CD8-positive, alpha-beta memory T cell (primary cell): ENCODE measurements at places on chromosomes 5 and 9. TPM values are rescaled to one million over a fixed set of nuclear protein-coding genes. Genes with fewer than 3 reads are reported as not detected.

- no peak for DNase-seq
Observed at GRCh38 chr5:131635684-131636572, 899 bp upstream of the RAPGEF6 start.

GRCh38 chr5:167643631-167644280, 647.7 kb upstream of the WWC1 start:
- no peak for DNase-seq

- no peak for DNase-seq
Observed at GRCh38 chr5:93673316-93673954, 68.0 kb downstream of the POU5F2 start.

DNA sequence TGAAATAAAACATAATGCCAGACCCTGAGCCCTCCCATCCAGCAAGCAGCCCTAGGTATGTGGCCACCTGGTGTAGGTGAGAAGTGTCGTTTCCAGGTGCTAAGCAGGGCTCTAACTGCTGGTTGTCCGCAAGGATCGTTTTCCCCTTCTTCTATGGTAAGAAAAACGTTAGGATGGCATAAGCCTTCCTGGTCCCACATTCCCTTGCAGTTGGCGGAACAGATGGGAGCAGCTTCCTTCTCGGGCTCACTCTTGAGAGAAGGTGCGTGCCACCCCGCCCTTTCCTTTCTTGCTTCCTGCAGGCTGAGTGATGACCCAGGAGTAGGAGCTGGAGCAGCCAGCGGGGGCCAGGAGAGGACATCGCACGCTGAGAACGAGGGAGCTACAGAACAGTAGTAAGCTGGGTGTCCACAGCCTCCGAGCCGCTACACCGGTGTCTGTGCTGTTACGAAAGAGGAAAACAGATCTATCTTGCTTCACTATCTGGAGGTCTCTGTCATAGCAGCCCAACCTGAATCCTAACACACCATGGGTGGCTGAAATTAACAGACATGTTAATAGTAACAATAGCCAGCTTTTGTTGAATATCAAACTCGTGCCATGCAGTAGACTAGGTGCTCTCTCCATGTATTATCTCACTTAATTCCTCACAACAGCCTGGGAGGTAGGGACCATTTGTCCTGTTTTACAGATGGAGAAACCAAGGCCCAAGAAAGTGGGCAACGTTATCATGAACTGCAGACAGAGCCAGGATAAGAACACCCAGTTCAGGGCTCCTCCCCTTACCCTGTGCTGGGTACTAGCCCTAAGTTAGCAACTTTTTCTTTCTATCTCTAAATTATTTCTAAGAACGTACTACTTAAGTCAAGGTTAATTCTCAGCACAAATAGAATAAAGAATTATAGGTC, 139.8 kb downstream of the COL23A1 start:
- no peak for DNase-seq

Gene TLR4
- total RNA-seq = 0.48 TPM

DNA sequence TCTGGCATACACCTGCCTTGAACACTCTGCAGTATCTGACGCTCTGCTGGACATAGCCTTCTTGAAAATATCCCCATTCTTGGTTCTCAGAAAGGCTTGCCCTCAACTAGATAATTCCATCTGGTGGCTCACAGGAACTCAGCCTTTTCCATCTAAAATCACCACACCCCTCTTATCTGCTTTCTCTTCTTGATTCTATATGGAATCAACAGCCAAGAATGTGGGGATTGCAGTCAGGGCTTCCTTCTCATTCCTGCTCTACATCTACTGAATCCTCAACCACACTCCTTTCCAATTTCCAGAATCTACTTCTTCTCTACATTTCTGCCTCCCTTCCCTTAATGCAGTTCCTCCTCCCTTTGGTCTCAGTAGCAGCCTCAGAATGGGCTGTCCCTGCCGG, 170.1 kb downstream of the SEMA5A start:
- no peak for DNase-seq

Gene IER5L
- 3.0 TPM for total RNA-seq

GRCh38 chr5:139740138-139740991, 55.2 kb upstream of the PSD2 start:
- no peak for DNase-seq

GRCh38 chr5:96826071-96826470, 18.3 kb upstream of the ERAP1 start:
- no peak for DNase-seq

Gene MZB1
- 6.4 TPM for total RNA-seq

Gene RLN1
- 0.31 TPM for total RNA-seq

Gene CXCL14
- not detected for total RNA-seq

GRCh38 chr9:130962418-130963316, 23.6 kb upstream of the FIBCD1 start:
- DNase-seq = no peak

DNA sequence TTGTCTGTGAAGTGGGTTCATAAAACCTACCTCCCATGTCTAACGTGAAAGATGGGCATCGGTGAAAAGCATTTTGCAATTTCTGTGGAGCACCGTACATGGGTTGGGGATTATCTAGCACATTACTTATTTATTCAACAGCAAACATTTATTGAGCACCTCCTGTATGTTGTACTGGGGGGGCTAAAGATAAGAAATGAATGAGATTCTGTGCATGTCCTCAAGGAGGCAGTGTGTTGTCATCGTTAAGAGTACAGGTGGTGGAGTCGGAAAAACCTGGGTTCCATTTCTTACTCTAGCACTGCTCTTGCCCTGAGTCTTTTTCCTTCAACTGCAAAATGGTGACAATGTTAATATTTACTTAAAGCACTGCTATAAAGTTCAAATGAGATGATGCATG, 30.4 kb upstream of the DENND1A start:
- no peak for DNase-seq

Gene CNTLN
- total RNA-seq = 0.24 TPM

DNA sequence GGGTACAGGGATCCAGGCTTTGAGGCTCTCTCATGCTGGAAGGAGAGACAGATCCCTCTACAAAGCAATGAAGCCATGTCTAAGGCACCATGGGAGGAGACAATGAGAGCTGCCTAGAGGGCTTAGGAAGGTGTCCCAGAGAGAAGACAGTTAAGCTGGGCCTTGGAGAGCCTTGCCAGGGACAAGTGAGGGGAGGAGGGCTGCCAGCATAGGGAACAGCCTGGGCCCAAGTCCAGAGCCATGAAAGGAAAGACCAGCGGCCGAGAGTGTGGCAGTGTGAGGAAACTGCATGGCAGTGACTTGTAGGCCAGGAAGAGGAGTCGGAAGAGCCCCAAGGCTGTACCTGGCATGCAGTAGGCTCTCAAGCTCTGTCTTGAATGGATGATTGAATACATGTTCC, 88.5 kb downstream of the PSD2 start:
- DNase-seq = no peak

GRCh38 chr9:88659126-88659525, 124.1 kb downstream of the NXNL2 start:
- no peak for DNase-seq

- no peak for DNase-seq
Observed at GRCh38 chr9:33426843-33427293, 20.5 kb downstream of the AQP3 start.

DNA sequence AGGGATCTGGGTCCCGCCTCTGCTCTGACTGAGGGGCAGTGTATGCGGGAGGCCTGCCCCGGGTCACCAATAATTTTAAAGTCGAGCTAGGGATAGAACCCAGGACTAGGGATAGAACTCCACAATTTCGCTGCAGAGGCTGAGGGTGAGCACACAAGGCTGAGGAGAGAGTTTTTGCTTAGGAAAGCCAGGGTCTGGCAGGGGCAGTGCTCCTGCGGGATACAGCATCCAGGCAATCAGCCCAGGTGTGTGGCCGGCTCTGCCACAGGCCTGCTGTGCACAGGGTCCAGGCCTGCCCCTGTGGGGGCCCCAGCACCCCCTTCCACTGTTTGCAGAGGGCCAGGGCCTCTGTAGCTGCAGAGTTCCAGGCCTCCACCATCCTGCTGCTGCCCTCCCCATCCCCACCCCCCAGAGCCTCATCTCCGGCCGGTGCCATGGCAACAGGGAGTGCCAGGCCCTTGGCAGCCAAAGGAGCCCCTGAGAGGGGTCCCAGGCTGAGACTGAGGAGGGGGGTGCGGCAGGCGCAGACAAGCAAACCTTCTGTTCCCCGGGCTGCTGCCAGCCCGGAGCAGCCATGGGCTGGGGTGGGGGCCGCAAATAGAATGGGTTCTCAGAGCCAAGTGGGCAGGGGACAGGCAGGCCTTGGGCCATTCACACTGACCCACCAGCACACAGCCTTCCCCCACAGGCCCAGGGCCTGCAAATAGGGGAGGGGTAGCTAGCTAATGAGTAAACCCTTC, 8.6 kb downstream of the PDGFRB start:
- no peak for DNase-seq
